ENCODE measurements at places on chromosomes 3 and 15. TPM values are rescaled to one million over a fixed set of nuclear protein-coding genes. Genes with fewer than 3 reads are reported as not detected.

DNA sequence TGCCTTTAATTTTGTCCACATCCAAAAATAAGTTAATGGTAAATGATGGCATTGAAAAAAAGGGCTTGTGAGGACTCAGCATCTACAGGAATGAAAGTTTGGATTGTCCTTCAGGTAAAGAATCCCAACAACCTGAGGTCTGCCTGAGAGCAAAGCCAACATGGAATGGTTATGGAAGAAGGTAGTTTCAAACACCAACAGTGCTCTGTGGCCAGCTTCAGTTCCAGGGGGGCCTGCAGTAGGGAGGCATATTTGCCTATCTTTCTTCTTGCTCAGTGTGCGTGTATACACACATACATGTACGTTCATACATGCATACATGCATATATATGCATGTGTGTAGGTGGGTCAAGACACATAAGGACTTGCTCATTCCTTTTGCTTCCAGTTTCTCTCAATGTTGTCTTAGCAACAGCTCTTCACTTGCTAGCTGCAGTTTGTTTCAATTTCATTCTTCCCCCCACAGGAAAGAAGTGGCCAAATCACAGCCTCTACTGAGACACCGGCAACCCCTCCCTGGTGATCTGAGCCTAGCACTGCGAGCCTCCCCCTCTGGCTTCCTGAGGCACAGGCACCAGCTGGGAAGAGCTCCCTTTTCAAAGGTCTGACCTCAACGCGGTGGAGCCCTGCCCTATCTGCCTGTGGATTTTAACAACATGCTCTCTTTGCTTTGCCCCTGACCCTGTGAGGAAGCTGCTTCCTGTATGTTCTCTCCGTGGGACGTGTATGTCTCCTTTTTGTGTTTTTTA, 146.2 kb downstream of the KLF13 start:
- no peaks in the 10 kb centered on the region for H3K27me3 ChIP-seq
- H3K27ac ChIP-seq: peak overlapping the region; percentile 83
- peaks cover 24% of the 10 kb centered on the region for H3K4me1 ChIP-seq

C3orf80 gene
- total RNA-seq: 0.13 TPM

SLC22A14 gene
- not detected for total RNA-seq

- H3K4me3 ChIP-seq: no peak overlapping the region
- no peaks in the 10 kb centered on the region for H3K4me1 ChIP-seq
- H3K36me3 ChIP-seq: no peaks in the 10 kb centered on the region
- no peak for DNase-seq
Measured at GRCh38 chr3:43031485-43031884, 52.4 kb downstream of the GASK1A start.

SERPINI2 gene
- 0.41 TPM for total RNA-seq

GRCh38 chr3:113147681-113148261, 63.6 kb upstream of the BOC start:
- DNase-seq: no peak
- no peak overlapping the region for H3K27ac ChIP-seq
- no peaks in the 10 kb centered on the region for H3K36me3 ChIP-seq
- no peaks in the 10 kb centered on the region for H3K4me1 ChIP-seq
- H3K4me3 ChIP-seq: no peak overlapping the region
- H3K27me3 ChIP-seq: peaks cover 3% of the 10 kb centered on the region

SMCO1 gene
- not detected for total RNA-seq

GRCh38 chr3:185859294-185859972, 34.6 kb upstream of the IGF2BP2 start:
- no peaks in the 10 kb centered on the region for H3K36me3 ChIP-seq
- no peak overlapping the region for H3K4me3 ChIP-seq
- no peaks in the 10 kb centered on the region for H3K4me1 ChIP-seq

DNA sequence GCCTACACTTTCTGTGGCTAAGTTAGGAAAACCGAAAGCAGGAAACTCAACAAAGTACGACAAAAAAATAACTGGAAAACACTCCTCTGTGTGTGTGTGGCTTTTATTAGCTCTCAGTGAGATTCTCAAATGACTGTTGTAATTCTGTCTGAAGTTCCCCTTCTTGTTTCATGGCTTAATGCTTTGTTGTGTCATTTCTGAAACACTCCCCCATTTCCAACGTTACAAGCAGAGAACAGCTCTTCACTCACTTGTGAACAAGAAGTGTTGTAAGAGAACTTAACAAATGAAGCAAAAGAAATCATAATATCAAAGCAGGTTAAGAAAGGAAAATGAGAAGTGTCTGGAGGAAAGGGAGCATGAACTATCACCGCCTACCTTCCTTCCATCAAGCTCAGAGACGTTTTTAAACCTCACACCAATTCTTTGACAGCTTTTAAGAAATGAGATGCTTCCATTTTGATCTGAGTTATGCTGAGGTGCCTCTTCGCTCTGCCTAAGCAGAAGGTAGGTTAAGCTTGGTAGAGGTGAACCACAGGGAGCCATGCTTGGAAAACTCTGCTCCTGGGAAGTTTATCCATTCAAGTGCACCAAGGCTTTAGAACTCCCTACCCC, 12.4 kb upstream of the SEC62 start:
- H3K4me1 ChIP-seq: no peaks in the 10 kb centered on the region
- no peak overlapping the region for H3K4me3 ChIP-seq
- no peak overlapping the region for H3K27ac ChIP-seq
- DNase-seq: no peak
- H3K36me3 ChIP-seq: no peaks in the 10 kb centered on the region

- DNase-seq: no peak
- H3K4me1 ChIP-seq: no peaks in the 10 kb centered on the region
- H3K27me3 ChIP-seq: no peaks in the 10 kb centered on the region
- no peaks in the 10 kb centered on the region for H3K36me3 ChIP-seq
Measured at GRCh38 chr15:74172701-74173379, 670 bp upstream of the ISLR start.

KATNBL1 gene
- total RNA-seq: 27.3 TPM

GRCh38 chr15:52805351-52806283, 15.5 kb upstream of the ONECUT1 start:
- DNase-seq: no peak
- H3K27ac ChIP-seq: no peak overlapping the region
- peak overlapping the region; percentile 74 for H3K4me3 ChIP-seq
- no peaks in the 10 kb centered on the region for H3K36me3 ChIP-seq
- H3K4me1 ChIP-seq: peaks cover 9% of the 10 kb centered on the region

DNA sequence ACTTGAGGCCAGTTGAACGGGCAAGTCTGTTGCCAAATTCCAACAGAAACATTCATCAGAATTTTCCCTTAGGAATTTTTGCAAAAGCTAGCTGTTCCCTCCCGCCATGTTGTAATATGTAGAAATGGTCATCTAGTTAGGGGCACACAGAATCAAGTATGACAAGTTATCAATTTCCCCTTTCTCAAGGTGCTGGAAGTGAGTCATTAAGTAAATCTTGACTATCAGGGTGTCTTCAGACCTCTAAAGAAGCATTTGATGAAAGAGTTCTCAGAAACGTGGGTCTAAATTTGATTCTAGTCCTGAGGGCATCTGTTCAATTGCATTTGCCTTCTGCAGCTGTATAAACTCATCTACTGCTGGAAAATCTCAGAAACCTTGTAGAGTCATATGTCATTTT, 123.4 kb upstream of the FRMD4B start:
- H3K4me1 ChIP-seq: no peaks in the 10 kb centered on the region
- no peak overlapping the region for H3K4me3 ChIP-seq
- no peaks in the 10 kb centered on the region for H3K36me3 ChIP-seq
- no peak for DNase-seq
- H3K27me3 ChIP-seq: peaks cover 3% of the 10 kb centered on the region

- H3K4me1 ChIP-seq: peaks cover 18% of the 10 kb centered on the region
- peaks cover 17% of the 10 kb centered on the region for H3K36me3 ChIP-seq
- peak overlapping the region; percentile 89 for H3K4me3 ChIP-seq
- H3K27me3 ChIP-seq: no peaks in the 10 kb centered on the region
Measured at GRCh38 chr3:129441215-129441614, 1.2 kb downstream of the IFT122 start.

GRCh38 chr15:64246364-64247189, 83.8 kb upstream of the PPIB start:
- DNase-seq: no peak
- H3K4me1 ChIP-seq: no peaks in the 10 kb centered on the region
- no peak overlapping the region for H3K27ac ChIP-seq

DNA sequence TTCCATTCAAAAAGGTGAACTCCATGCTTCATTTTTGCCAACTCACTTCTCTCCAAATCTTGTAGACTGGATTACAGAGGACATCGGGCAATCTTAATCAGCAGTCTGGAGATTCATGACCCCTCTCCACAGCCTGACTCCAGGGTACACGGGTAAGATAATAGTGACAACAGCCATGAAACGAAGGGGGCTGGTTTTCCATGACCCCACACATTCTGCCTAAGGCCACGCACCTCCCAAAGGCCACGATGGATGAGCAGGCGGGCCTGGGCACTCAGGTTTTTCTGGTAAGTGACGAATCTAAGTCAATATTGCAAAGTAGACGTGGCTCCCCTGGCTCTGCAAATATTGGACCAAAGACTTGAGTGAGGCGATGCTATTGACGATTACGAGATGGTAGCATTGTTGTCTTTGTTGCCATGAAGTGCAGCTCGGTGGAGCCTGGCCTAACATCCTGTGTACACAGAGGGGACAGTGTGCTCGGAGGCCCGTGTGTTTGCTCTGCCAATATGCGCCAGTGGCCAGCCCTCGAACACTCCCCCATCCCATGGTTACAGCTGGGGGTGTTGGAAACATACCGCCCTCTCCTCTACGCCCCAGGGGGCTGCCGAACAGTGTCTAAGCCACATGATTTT, 119.1 kb downstream of the OPA1 start:
- H3K27me3 ChIP-seq: peaks cover 10% of the 10 kb centered on the region
- H3K4me1 ChIP-seq: peaks cover 9% of the 10 kb centered on the region
- no peak for DNase-seq

HDAC11 gene
- 5.9 TPM for total RNA-seq

DNA sequence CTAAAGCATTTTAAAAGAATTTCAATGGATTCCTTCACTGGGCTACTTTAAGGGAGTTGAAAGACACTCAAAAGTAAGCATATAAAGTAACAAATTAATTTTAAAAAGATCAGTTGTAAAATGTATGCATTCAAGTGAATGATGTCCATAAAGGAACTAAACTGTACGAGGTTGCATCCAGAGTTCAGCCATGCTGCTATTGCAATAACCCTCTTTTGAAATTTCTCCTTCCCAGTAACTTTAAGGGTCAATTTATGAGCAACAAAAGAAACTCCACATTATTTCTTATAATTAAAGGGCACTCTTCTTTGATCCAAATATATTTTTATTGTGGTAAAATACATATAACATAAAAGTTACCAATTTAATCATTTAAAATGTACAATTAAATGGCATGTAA, 22.9 kb downstream of the BTLA start:
- H3K4me3 ChIP-seq: no peak overlapping the region
- peaks cover 31% of the 10 kb centered on the region for H3K4me1 ChIP-seq
- no peak overlapping the region for H3K27ac ChIP-seq

MEX3B gene
- total RNA-seq: 2.0 TPM

- no peaks in the 10 kb centered on the region for H3K27me3 ChIP-seq
- no peaks in the 10 kb centered on the region for H3K4me1 ChIP-seq
- no peak for DNase-seq
- no peaks in the 10 kb centered on the region for H3K36me3 ChIP-seq
Measured at GRCh38 chr3:37703626-37704025, 158.1 kb upstream of the CTDSPL start.

GRCh38 chr15:73233623-73234022, 135.1 kb downstream of the HCN4 start:
- H3K4me1 ChIP-seq: no peaks in the 10 kb centered on the region
- DNase-seq: no peak
- H3K4me3 ChIP-seq: no peak overlapping the region
- H3K36me3 ChIP-seq: no peaks in the 10 kb centered on the region

DNA sequence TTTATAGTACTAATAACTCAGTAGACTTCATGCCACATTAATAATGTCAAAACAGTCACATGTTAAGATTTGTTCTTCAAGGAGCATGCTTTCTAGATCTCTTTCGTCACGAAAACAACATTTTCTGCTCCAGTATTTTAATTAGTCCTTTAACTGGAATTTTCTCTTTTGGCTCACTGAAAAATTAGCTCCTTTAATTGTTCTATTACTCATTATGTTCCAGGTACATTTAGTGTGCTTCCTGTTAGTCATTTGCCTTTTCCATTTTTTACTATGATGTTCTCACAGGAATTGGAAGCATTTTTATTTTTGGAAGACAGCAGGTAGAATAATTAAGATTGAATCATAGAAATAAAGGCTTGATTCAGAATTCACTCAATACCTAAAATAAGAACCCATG, 111.2 kb downstream of the SLC9A9 start:
- H3K4me1 ChIP-seq: no peaks in the 10 kb centered on the region
- H3K4me3 ChIP-seq: no peak overlapping the region
- H3K27ac ChIP-seq: no peak overlapping the region
- no peaks in the 10 kb centered on the region for H3K27me3 ChIP-seq
- no peaks in the 10 kb centered on the region for H3K36me3 ChIP-seq

DNA sequence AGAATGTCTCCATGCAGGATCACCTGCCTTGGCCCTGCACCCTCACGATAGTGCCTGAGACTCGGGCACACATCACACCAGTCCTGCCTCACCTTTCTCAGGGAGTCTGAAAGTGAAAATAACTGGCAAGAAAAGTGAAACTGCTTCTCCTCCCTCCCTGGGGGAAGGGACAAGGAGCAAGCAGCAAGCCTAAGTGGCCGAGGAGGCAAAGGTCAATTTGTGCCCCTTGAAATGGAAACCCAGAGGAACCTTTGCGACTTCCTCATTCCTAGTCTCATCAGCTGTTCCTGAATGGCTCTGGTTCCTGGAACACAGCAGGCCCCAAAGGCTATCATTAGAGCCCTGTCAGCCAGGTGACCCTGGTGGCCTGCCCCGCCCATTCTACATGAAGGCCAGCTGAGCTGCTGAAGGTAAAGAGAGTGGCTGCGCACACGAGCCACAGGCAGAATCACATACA, 28.0 kb upstream of the SLCO2A1 start:
- H3K4me1 ChIP-seq: no peaks in the 10 kb centered on the region
- H3K27ac ChIP-seq: no peak overlapping the region
- DNase-seq: no peak
- no peaks in the 10 kb centered on the region for H3K36me3 ChIP-seq

GRCh38 chr3:126900859-126901540, 81.9 kb upstream of the PLXNA1 start:
- H3K27ac ChIP-seq: no peak overlapping the region
- DNase-seq: no peak
- no peaks in the 10 kb centered on the region for H3K4me1 ChIP-seq
- no peaks in the 10 kb centered on the region for H3K36me3 ChIP-seq
- no peak overlapping the region for H3K4me3 ChIP-seq
- H3K27me3 ChIP-seq: no peaks in the 10 kb centered on the region

DNA sequence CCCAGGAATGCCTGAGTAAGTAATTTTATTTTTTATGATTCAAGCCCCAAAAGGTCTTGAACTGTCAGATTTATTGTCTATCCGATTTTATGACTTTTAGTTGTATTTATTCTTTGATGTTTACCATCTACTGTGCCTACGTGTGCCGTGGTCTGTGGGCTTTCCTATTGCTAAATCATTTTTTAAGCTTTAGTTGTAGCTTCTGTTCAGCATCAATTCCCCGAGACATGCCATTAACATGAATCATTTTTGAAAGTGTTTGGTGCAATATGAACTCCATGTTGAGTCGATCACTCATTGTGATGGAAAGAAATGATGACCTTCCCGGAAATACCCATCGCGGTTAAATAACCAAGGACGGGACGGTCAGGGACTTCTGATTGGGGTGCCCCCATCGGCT, 268.7 kb upstream of the THRB start:
- no peak for DNase-seq
- no peak overlapping the region for H3K4me3 ChIP-seq
- H3K27me3 ChIP-seq: no peaks in the 10 kb centered on the region
- H3K27ac ChIP-seq: no peak overlapping the region
- no peaks in the 10 kb centered on the region for H3K4me1 ChIP-seq

ANKUB1 gene
- not detected for total RNA-seq

Data from T-cell (primary cell).